K562 (cell line): ENCODE measurements at places on chromosomes 3 and 15. TPM values are rescaled to one million over a fixed set of nuclear protein-coding genes. Genes with fewer than 3 reads are reported as not detected.

Gene GP5
- 0.04 and 0.08 TPM in 2 replicates for polyA plus RNA-seq

Gene LRRC15
- polyA plus RNA-seq: not detected in 2 replicates

Gene IFRD2
- 79.9 and 91.5 TPM in 2 replicates for polyA plus RNA-seq

- no peak for DNase-seq
These were observed 667.9 kb upstream of the CFAP20DC start for GRCh38 chr3:59717679-59718205.
